ENCODE measurements at places on chromosomes 2 and 18.

DNA sequence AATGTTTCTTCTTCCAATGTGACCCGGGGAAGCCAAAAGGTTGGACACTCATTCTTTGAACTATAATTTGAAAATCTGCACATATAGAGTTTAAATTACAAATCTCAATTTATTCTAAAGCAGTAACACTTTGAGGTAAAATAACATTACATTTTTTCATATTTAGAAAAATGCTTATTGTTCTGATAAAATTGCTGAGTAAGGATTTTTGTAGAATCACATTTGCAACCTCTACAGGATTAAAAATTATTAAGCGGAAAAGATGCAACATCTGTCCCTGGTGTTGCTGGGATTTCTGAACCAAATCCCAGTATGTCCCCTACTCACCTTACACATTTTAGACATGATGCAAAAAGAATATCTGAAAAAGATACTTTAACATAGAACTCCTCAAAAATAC lies 10.1 kb downstream of the ZNF519 start:
- DNase-seq, result no peak

DNA sequence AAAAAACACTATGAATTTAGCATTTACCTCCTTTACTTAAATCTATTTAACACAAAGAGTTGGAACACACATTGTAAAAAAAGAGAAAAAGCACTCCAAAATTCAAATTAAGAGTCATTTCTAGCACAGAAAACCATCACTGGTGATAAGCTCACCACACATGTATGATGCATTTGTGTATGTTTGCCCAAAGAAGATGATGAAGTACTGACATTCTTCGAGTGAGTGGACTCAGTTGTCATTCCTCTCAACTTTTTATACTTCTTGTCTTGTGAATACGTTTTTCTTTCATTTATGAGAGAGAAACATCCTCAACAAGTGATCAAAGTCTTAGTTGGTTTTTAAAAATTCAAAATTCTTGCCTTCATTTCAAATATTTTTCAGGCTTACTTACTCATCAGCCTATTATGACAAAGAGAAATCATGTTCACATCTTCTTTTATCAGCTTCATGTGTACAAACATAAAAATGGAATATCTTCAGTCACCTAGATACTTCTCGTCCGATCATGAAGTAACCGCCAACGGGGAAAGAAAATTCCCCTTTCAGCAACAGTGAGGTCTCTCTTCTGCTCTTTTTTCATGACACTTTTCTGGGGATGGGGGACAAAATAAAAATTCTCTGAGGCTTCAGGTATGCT lies 1.5 kb downstream of the DSEL start:
- no peak for DNase-seq

DNA sequence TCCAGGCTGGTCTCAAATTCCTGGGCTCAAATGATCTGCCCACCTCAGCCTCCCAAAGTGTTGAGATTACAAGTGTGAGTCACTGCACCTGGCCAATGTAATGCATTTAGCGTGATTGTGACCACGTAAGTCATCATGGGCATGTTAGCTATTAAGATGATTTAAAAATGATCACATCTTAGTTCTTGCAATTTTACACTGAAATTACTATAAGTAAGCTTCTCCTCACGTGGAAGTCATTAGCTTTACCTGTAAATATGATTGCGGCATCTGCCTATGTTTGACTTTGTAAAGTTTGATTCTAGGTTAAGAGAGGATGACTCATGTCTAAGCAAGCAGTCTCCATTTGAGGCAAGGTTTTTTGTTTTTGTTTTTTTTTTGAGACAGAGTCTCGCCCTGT lies 85.5 kb downstream of the PMAIP1 start:
- DNase-seq, result no peak

- DNase-seq, result no peak
Observed at GRCh38 chr2:16649353-16650286, 16.0 kb downstream of the CYRIA start.

DNA sequence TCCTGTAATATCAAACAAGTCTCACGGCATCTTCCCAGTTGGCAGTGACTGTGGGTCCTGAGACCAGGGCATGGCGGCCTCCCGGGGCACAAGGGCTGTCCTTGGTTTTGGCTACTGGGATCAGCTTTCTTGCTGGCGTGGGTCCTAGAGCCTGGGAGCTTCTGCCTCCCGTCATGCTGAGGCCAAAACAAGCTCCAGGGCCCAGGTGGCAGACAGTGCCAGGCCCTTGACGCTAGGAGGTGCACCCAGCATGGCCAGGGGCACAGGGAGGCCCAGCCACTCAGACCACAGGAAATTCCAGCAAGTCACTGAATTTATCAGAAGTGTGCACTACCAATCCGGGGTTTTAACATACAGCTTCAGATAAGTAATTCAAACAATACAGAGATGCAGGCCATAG lies 184.7 kb downstream of the EIPR1 start:
- DNase-seq, result no peak

DNA sequence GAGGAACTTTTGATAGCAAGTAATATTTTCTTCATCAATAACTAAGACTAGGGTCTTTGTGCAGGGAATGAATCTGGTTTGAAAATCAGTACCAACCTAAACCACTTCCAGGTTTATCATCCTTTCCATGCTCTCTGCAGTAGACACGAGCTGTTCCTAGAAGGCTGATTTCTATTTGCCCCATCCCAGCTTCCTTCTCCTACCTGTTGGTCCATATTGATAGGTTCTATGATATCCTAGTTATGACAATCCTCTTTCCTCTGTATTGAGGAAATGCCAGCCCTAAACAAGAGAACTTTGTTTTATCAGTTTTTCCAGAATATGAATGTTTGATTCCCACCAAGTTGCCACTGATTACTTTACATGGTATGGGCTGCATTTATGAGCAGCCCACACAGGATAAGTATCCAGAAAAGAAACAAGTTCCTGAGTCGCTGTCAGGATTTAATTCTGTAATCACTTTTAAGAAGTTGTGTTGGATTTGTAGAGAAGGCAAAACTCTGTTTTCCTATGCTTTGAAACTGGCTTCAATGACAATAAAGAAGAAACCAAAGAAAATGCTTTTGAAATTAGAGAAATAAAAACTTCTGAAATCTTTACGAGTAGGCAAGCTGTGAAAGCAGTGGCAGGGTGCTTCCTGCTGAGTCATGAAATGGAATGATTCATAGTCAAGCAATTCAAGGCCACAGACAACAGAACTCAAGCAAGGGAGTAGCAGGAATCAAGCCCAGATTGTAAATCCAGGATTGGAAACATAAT lies 37.3 kb upstream of the TANK start:
- no peak for DNase-seq

GRCh38 chr2:226994775-226995174 lies 158.9 kb downstream of the RHBDD1 start:
- no peak for DNase-seq

GRCh38 chr18:55466789-55467188 lies 121.2 kb downstream of the TCF4 start:
- DNase-seq, result no peak

- DNase-seq, result no peak
Observed at GRCh38 chr2:167750675-167751074, 496.7 kb downstream of the STK39 start.

GRCh38 chr2:241863536-241863954 lies 4.9 kb upstream of the PDCD1 start:
- no peak for DNase-seq

DNA sequence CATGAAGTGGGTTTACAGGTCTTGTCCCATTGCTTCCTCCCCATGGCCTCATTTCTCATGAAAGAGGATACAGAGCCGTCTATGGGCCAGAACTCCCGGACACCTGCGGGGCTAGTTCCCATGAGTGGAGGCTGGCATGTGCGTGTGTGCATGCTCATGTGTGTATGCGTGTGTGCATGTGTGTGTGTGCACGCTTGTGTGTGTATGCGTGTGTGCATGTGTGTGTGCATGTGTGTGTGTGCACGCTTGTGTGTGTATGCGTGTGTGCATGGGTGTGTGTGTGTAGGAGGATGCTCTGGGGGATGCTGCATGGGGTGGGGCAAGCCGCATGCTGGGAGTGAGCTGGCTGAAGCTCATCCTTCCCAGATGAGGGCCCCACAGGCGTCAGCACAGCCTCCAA lies 20.8 kb downstream of the INHBB start:
- no peak for DNase-seq

DNA sequence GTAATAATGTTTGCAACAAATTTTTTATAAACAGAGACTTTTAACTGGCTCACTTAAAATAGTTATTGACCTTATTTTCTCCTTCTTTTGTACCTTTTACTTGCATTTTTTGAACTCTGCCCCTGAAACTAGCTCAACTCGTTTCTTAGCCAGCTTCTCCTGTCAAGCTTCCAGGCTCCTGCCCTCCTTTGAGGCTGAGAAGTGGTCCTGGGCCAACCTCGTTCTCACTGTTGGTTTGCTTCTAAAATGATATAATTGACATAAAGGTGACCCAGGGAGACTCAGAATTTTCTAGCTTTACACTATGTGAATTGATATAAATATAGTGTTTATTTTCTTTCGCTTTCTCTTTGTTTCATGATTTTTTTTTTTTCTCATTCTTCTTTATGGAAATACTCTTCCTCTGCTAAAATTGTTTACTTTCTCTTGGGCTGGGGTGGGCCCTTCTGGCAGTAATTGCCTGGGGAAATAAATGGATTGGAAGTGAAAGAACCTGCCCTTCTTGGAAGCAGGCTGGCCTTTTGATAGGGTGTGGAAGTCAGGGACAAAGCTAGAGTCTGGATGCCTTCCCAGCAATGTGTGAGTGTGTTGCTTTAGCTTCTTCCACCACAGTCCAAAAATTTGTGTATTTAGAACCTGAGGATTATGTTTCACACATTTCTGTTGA lies 30.7 kb downstream of the GPD2 start:
- DNase-seq, result no peak

- DNase-seq, result no peak
Observed at GRCh38 chr2:16218625-16219024, 278.3 kb downstream of the MYCN start.
